NCI-H446 (cell line): ENCODE measurements at places on chromosomes 11 and 22.

GRCh38 chr11:12901874-12902481, 107.1 kb upstream of the RASSF10 start:
- DNase-seq: no peak

- no peak for DNase-seq
Observed at GRCh38 chr11:121575963-121576290, 123.2 kb upstream of the SORL1-AS1 start.

DNA sequence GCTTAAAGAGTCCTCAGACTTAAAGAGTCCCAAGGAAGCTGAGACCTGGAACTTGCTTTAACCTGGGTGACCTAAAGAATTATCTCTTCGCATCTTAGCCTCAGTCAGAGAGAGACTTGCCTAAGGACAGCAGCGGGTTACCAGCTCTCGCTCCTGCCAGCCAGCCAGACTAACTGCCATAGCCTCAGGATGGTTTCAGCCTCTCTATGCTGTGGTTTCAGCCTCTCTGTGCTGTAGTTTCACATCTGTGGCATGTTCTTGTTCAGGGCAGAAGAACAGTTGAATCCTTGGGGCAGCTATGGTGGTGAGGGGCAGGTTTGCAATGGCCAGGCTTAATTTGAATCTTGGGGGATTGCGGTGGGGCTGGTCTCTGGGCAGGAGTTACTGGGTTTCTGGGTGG, 2.3 kb downstream of the FRMD8 start:
- DNase-seq: no peak

- DNase-seq: no peak
Observed at GRCh38 chr11:44994753-44995152, 44.1 kb upstream of the TP53I11 start.

- DNase-seq: no peak
Observed at GRCh38 chr11:5922749-5923426, 19.2 kb upstream of the OR56A3 start.

DNA sequence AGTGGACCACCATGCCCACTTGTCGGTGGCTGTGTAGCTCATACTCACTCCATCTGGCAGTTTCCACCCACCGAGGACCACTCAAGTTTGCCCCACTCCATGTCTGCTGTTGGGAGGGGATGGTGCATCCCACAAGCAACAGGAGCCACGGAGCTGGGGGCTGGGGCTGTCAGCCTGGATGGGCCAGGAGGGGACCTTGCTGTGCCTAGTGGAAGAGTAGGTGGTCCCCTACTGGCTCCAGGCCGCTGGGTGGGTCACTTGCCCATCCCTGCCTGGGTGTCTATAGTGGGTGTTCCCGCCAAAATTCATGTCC, 57.0 kb downstream of the SMIM38 start:
- no peak for DNase-seq

GRCh38 chr22:19244600-19245352, 46.7 kb downstream of the CLTCL1 start:
- no peak for DNase-seq

DNA sequence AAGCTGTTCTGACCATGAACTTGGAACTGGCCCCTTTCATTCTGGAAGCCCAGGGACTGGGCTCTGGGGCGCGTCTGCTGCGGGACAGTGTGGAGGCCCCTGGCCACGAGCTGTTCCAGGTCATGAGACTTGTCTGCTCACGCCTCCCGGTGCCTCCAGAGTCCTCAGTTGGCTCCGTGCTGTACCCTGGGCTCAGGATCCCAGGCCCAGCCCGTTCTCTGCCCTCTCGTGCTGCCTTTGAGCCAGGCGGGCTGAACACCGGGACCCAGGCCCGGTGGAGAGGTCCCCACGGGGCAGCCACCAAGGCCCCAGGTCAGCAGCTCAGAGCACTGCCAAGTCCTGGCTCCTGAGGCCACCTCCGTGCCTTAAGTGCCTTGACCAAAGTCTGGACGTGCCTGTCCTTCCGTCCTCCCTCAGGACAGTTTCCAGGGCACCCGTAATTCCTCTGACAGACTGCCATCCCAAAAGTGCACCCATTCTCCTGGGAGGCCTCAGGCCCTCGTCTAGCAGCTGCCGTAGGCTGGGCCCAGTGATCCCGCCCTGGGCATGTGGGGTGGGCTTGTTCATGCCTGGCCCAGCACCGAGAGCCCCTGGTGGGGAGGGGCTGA, 36.3 kb upstream of the PPARA start:
- DNase-seq: no peak

- DNase-seq: no peak
Observed at GRCh38 chr11:85170184-85170583, 457.0 kb downstream of the DLG2 start.

DNA sequence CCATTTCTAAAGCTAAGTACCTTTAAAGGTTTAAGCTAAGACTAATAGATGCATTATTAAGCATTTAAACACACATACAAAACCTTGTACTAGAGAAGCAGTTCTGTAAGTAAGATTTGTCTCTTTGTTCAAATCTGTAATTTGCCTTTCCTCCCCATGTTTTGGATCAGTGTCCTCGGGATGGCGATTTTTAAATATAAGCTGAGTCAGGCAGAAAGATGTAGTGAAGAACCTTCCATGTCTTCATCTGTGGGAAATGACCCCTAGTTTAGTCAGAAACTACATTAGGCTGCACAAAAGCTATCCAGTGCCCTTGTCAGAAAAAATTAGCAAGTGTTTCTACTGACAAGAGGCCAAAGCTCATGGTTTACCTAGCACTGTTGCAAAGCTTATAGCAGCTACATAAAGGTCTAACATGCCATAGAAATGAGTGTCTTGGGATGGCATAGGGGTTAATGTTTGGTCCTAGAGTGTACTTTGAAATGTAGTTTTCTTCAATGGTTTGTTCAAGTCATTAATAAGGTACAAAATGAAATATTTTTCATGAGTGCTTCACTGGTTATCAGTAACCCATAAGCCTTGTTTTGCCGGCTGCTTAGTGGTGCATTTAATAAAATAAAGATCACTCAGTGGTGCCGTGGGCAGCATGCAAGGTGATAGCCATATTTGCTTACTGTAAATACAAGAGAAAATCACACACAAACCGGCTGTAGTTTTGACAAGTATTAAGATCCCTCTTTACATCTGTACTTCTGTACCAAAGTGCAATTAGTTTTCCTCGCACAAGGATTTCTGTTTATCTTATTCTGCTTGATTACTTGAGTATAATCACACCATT, 139.8 kb downstream of the ELP4 start:
- DNase-seq: peak; percentile 51

DNA sequence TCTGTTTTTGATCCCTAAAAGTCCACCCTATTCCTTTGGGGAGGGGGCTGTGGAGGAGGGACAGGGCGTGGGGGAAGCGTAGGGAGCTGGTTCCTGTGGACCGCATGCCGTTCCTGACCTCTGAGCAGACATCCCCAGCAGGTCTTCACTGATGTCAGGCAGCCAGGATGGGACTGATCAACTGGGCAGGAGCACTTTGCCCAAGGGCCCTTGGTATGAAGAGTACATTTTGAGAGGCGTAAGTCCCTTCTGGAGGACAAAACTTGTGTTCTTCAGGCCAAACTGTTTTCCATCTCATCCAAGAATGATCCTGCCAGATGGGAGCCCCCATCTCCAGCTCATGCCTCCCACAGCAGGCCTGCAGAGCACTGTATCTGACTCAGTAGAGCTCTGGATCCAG, 80.9 kb upstream of the NARS2 start:
- no peak for DNase-seq

- DNase-seq: no peak
Observed at GRCh38 chr11:131609921-131610320, 239.5 kb downstream of the NTM start.

DNA sequence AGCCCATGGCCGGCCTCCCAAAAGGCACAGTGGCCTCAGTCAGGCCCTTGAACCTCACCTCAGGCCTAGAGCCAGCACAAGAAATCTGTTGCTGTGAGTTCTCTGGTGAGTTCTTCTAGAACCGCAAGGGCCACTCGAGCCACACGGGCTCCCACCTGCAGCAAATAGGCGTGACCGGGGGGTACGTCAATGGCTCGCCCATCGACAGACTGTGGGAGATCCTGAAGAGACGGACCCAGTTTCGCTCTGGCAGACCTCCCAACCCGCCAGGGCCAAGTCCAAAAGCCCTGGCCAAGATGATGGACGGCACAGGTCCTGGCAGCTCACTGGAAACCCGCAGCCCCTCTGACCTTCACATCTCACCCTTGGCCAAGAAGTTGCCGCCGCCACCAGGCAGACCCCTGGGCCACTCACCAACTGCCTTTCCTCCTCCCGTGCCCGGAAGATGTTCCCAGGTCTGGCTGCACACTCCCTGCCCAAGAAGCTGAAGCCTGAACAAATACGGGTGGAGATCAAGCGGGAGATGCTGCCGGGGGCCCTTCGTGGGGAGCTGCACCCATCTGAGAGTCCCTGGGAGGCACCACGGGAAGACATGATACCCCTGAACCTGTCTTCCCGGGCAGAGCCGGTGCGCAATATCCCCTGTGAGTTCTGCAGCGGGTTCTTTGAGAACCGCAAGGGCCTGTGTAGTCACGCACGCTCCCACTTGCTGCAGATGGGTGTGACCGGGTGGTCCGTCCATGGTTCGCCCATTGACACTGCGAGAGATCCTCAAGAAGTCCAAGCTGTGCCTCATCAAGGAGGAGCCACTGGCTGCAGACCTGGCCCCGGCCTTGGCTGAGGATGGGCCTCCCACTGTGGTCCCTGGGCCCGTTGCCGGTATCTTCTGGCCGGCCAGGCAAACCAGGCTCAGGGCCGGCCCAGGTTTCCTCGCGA, 544.2 kb upstream of the CCDC179 start:
- DNase-seq: no peak

DNA sequence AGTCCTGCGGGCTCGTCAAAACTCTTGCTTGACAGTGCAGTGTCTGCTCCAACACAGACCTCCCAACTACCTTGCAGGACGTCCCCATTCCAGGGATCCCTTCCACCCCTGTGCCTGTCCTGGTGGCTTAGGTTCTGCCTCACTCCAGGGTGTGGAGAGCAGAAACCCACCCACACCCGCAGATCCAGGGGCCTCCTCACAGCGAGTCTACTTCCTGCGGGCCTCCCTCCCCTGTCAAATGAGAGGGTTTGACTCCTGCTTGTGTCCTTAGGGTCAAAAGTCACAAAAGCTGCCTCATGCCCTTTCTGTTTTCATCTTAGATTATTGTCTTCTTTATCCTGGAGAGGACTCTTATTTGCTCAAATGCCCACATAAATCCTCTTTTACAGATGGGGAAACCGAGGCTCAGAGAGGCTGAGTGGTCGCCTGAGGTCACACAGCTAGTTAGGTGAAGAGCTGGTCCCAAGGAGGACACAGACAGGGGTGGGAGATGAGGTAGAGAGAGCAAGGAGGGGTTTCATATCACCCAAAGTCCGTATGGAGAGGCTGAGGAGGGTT, 81.1 kb upstream of the KCNQ1OT1 start:
- no peak for DNase-seq

- DNase-seq: no peak
Observed at GRCh38 chr11:20059587-20060021, 100.7 kb downstream of the DBX1 start.

DNA sequence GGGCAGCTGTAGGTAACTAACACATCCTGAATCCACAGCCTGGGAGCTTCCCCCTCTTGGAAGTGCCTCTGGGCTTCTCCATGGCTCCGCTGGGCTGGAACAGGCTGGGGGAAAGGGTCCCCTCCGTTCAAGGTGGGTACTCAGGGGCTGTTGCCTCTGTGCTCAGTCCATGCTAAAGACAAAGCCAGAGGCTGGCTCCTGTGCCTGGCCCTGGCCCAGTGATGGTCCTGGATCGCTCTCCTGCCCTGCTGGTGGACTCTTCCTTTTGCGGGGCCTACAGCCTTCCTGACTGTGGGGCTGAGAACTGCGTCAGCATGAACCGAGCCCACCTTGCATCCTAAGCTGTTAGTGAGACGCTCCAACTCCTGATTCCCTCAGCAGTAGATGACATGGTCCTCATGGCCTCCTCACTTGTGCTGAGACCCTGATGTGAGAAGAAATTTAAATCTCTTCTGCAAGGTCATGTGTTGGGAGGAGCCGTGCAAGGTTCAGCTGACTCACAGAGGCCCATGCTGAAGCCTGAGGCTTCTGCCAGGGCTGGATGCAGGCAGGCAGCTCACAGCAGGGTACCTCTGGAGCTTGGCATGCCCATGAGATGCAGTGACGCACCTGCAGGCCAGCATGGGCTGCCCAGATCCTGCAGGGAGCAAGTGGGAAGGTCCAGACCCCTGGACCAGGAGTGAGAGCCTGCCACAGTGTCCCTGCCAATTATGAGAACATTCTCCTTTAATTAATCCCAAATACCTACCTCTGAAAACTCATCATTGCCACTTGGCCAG, 1285.5 kb downstream of the TBC1D22A start:
- DNase-seq: peak; percentile 43

DNA sequence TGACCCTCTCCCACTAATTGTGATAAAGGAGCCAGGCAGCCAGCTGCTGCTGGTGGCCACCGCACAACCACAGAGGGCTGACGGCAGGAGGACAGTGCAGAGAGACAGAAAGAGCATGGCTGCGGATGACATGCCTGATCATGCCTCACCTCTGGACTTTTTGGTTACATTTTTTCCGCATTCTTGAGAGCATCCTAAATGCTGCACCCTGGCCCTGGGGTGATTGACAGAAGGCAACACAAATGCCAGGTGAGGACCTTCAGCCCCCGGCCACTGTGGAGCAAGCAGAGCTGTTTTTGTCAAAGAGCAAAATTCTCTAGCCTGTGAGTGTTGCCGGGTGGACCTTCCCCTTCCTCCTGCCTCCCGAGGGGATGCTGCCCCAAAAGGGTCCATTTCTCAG, 78.5 kb downstream of the RPS6KA4 start:
- no peak for DNase-seq

DNA sequence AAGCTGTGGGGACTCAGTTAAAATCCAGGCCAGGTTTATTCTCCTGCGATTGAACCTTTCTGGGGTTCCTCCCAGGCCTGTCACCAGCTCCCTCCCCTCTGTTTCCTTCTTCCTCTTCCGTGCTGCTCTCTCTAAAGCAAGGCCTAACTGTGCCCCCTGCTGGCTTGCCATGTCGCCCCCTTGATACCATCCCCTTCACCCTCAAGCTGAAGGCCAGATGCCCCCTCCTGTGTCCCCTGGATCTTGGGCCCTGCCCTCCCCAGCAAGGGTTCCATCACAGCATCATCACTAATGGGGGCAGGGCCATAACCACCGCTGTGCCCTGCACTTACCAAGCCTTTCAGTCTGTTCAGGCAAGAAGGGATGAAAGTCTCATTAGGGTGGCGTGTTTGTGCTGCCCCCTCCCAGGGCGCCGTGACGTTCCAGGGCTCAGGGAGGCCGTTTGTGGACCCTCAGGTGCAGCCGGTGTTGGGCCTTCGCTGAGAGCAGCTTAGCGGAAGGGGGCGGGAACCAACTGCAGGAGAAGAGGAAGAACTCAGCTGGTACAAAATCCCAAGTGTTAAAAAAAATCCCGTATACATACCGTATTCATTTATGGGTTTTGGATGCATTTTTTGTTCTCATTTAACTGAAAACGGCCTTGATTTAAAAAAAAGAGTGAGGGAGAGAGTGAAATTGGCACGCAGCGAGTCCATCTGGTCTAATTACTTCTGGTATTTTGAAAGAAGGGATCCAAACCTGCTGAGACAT, 69.9 kb downstream of the MPPED1 start:
- peak; percentile 58 for DNase-seq

GRCh38 chr11:35619855-35620640, 1.8 kb downstream of the FJX1 start:
- DNase-seq: no peak
